GM12878 (cell line): ENCODE measurements at places on chromosomes 4 and X. TPM values are rescaled to one million over a fixed set of nuclear protein-coding genes. Genes with fewer than 3 reads are reported as not detected.

UGT2B10 gene
- total RNA-seq: not detected in 2 replicates

ANKRD50 gene
- 0.08 and 0.10 TPM in 2 replicates for total RNA-seq

NAAA gene
- 3.4 and 4.9 TPM in 2 replicates for total RNA-seq

PPARGC1A gene
- 0.05 TPM in 1 of 2 replicates, not detected in the other for total RNA-seq

STATH gene
- total RNA-seq: not detected in 2 replicates

CYBB gene
- total RNA-seq: 30.2 and 32.4 TPM in 2 replicates

TCEAL2 gene
- not detected in 2 replicates for total RNA-seq

SMIM10L2A gene
- total RNA-seq: 0.03 TPM in 2 replicates

FMR1NB gene
- total RNA-seq: not detected in 2 replicates

RS1 gene
- total RNA-seq: 0.11 TPM in 1 of 2 replicates, not detected in the other

STPG2 gene
- 0.13 TPM in 1 of 2 replicates, not detected in the other for total RNA-seq

POF1B gene
- total RNA-seq: 0.64 and 1.1 TPM in 2 replicates

MAOB gene
- 0.21 TPM in 1 of 2 replicates, not detected in the other for total RNA-seq

CT47B1 gene
- not detected in 2 replicates for total RNA-seq

GAGE12E gene
- total RNA-seq: not detected in 2 replicates

MTNR1A gene
- total RNA-seq: not detected in 2 replicates

VCX3A gene
- total RNA-seq: not detected in 2 replicates

FAM47A gene
- total RNA-seq: not detected in 2 replicates

RHOXF2B gene
- 0.08 TPM in 1 of 2 replicates, not detected in the other for total RNA-seq

SOD3 gene
- not detected in 2 replicates for total RNA-seq

PLXNB3 gene
- total RNA-seq: 0.21 and 0.53 TPM in 2 replicates

YIPF7 gene
- not detected in 2 replicates for total RNA-seq

EPHA5 gene
- not detected in 2 replicates for total RNA-seq

NPFFR2 gene
- total RNA-seq: not detected in 2 replicates

TLR6 gene
- total RNA-seq: 19.1 and 22.4 TPM in 2 replicates

MAGEA8 gene
- total RNA-seq: not detected in 2 replicates

GRSF1 gene
- total RNA-seq: 67.9 and 71.2 TPM in 2 replicates

ADGRL3 gene
- not detected in 2 replicates for total RNA-seq

HSFX1 gene
- total RNA-seq: 0.35 and 0.56 TPM in 2 replicates

ENPEP gene
- total RNA-seq: not detected in 2 replicates

CHRDL1 gene
- total RNA-seq: 0.44 and 0.48 TPM in 2 replicates

ADAMTS3 gene
- 0.03 TPM in 1 of 2 replicates, not detected in the other for total RNA-seq

STEEP1 gene
- total RNA-seq: 24.7 and 24.8 TPM in 2 replicates

DDX60 gene
- 9.7 and 10.7 TPM in 2 replicates for total RNA-seq

STAP1 gene
- total RNA-seq: 8.1 and 10.2 TPM in 2 replicates

PRICKLE3 gene
- total RNA-seq: 16.8 and 17.4 TPM in 2 replicates

FTSJ1 gene
- total RNA-seq: 57.4 and 60.7 TPM in 2 replicates

TBC1D9 gene
- 12.9 and 14.9 TPM in 2 replicates for total RNA-seq

CSAG2 gene
- total RNA-seq: not detected in 2 replicates

ZXDA gene
- 2.2 and 2.5 TPM in 2 replicates for total RNA-seq

ADGRG4 gene
- not detected in 2 replicates for total RNA-seq

UTP3 gene
- total RNA-seq: 33.3 and 34.2 TPM in 2 replicates

FREM3 gene
- total RNA-seq: not detected in 2 replicates

ZNF595 gene
- total RNA-seq: 0.11 and 0.21 TPM in 2 replicates

XIAP gene
- total RNA-seq: 17.7 and 20.8 TPM in 2 replicates

ATOH1 gene
- not detected in 2 replicates for total RNA-seq

NWD2 gene
- total RNA-seq: not detected in 2 replicates

SLC7A11 gene
- total RNA-seq: 3.6 and 4.0 TPM in 2 replicates

OPN1MW gene
- not detected in 2 replicates for total RNA-seq

PFKFB1 gene
- 0.35 and 0.38 TPM in 2 replicates for total RNA-seq
